ENCODE measurements at places on chromosomes 3 and 15.

DNA sequence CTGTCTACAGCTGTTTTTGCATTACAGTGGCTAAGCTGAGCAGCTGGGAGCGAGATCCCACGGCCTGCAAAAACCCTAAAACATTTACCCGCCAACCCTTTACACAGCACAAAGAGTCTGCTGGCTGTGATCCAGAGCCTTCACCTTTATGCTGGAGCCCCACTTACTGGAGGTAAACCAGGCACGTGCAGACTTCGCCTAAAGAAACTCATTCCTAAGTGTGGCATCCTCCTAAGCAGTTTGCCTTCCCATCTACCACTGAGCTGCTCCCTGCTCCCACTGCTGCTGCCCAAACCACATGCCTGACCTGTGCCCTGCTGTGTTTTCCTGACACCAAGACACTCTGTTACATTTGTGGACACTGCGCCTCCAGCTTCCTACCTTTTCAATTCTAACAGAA is 53.0 kb downstream of the CHSY1 start:
- no peak for DNase-seq

GRCh38 chr3:58157700-58158099 is 53.1 kb downstream of the DNASE1L3 start:
- no peak for DNase-seq

GRCh38 chr15:65937054-65937453 is 67.8 kb downstream of the RAB11A start:
- DNase-seq, result no peak

DNA sequence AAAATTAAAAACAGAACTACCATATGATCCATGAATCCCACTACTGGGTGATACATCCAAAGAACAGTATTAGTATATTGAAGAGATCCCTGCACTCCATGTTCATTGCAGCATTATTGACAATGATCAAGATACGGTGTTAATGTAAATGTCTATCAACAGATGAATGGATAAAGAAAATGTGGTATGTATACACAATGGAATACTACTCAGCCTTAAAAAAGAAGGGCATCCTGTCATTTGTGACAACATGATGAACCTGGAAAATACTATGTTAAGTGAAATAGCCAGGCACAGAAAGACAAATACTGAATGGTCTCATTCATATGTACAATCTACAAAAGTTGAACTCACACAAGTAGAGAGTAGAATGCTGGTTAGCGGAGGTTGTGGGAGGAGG is 16.6 kb downstream of the TTC23 start:
- DNase-seq, result no peak

- no peak for DNase-seq
These were observed 36.4 kb downstream of the MECOM start for GRCh38 chr3:169627073-169627472.

GRCh38 chr3:112496366-112497067 is 2.8 kb downstream of the BTLA start:
- no peak for DNase-seq

- no peak for DNase-seq
These were observed 6.4 kb upstream of the FAM219B start for GRCh38 chr15:74913041-74913440.

- no peak for DNase-seq
These were observed 12.1 kb downstream of the FMN1 start for GRCh38 chr15:33182278-33182905.

- DNase-seq, result no peak
These were observed 7.2 kb upstream of the P2RY12 start for GRCh38 chr3:151391720-151392119.

DNA sequence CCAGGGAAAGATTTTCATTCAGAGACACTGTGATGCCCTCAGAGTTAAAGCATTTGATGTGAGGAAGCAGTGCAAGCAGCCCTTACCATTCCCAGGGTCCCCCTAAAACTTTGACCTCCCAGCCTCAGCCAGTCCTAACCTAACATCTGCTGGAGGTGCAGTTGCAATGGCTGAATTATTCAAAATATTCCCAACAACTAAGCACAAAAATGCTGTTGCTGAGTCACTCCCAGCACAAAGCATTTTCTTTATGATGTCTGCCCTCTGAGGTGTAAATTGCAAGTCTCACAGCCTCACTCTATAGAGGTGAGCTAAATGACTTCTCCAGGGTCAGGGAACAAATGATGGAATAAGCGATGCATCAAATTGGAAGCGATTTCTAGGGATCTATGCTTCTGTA is 6.4 kb upstream of the REC114 start:
- no peak for DNase-seq

DNA sequence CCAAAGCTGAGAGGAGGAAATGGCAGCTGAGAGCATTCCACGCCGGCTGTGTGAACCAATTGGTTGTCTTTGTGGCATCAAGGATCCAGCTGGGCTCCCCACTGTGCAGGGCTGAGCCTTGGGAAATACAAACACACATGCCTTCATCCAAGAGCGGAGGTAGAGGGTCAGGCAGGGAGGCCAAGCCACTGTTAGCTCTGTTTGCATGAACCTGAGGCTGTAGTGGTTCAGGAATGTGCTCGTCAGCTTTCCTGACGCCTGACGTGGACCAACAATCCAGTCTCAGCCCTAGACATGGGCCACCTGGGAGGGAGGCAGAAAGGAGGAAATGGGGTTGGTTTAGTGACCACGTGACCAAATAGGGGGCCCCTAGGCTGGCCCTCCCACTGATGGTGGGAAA is 276.9 kb downstream of the TLE3 start:
- DNase-seq, result no peak

GRCh38 chr15:33021806-33022389 is 172.6 kb downstream of the FMN1 start:
- DNase-seq, result peak; percentile 79

- DNase-seq, result peak; percentile 62
These were observed 34.2 kb upstream of the SLC24A5 start for GRCh38 chr15:48086576-48086975.

- DNase-seq, result no peak
These were observed 85.0 kb downstream of the CLSTN2 start for GRCh38 chr3:140019946-140020345.

Data from AG08395 (cell line).